C1 segment of cervical spinal cord (tissue), 14 donors: ENCODE measurements at places on chromosomes 12 and 14.
A peak's percentile ranks its signal among the peaks of the same experiment; 100 is the strongest.

DNA sequence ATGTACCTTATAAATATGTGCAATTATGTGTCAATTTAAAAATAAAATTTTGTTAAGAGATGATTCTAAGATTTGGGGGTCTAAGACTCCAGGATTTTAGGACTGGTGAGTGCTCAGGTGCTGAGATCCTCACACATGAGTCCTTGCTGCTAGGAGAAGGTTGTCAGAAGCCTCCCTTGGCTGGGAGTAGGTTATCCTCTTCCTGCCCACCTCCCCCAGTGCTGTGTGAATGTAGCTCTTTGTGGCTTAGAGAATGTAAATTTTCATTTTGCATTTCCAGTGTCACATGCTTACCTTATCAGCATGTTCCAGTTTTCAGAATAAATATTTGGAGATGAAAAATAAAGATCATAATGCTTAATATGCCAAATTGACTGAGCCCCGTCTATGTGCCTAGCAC lies 114.2 kb upstream of the MDM1 start:
- no peak for DNase-seq

DNA sequence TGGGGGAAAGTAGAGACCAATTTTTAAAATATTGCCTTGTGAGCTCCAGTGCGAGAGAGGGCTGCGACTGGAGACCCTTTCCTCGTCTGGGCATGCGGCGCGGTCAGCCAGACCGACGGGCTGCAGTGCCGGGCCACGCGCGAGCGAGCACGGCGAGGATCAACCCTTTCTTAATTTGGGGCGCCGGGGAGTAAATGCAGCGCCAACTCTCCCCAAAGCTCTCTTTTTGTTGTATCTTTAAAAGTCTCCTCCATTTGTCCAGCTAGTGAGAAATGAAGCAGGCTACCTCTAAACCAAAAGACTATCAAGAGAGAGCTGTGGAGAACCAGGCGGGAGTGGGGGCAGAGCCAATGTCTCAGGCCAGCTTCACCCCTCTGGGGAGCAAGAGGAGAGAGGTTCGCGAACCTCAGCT lies 1.4 kb downstream of the SIX1 start:
- DNase-seq, result no peak

- no peak for DNase-seq
Measured at GRCh38 chr12:72511498-72511897, 239.3 kb downstream of the TRHDE start.

DNA sequence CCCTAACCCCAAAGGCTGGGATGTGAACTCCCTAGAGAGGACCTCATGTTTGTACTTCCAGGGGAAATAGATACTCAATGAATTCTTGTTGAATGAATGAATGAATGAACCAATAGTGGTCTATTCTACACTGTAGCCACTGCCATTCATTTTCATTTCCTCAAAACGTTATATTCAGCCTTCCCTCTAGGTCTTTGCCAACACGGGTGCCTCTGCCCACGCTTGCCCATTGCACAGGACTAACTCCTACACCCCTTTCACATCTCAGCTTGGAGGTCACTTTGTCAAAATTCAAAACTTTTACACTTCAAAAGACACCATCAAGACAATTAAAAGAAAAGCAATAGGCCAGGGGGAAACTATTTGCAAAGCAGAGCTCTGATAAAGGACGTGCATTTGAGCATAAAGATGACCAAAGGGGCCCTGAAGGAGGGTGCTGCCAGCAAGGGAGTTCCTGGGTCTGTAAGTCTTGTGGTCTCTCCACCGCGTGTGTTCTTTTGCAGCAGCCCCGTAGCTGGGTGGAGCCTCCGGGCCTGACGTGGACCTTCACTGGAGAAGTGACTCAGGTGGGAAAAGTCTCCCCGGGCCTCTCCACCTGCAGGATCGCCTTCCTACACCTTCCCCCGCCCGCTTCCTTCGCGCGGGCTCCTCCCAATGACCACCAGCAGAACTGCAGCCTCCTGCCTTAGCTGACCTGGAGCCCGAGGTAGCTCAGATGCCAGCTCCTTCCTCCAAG lies 31.5 kb downstream of the TMEM63C start:
- no peak for DNase-seq

DNA sequence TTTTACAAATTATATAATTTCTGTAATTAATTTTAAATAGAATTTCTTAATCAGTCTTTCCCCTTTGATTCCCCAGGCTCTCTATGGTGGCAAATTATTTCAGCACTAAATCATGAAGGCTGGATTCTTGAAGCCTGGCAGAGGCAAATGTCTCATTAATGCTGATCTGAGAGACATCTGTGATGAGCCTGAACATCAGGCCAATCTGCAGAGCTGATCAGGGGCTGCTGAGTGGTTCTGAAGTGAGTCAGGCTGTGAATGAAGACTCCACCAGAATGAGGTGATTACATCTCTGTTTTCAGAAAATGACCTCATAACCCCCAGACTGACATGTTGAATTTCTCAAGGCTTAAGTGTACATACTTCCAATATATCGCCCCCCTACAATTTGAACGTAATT lies 124.2 kb upstream of the MIS18BP1 start:
- DNase-seq, result no peak

DNA sequence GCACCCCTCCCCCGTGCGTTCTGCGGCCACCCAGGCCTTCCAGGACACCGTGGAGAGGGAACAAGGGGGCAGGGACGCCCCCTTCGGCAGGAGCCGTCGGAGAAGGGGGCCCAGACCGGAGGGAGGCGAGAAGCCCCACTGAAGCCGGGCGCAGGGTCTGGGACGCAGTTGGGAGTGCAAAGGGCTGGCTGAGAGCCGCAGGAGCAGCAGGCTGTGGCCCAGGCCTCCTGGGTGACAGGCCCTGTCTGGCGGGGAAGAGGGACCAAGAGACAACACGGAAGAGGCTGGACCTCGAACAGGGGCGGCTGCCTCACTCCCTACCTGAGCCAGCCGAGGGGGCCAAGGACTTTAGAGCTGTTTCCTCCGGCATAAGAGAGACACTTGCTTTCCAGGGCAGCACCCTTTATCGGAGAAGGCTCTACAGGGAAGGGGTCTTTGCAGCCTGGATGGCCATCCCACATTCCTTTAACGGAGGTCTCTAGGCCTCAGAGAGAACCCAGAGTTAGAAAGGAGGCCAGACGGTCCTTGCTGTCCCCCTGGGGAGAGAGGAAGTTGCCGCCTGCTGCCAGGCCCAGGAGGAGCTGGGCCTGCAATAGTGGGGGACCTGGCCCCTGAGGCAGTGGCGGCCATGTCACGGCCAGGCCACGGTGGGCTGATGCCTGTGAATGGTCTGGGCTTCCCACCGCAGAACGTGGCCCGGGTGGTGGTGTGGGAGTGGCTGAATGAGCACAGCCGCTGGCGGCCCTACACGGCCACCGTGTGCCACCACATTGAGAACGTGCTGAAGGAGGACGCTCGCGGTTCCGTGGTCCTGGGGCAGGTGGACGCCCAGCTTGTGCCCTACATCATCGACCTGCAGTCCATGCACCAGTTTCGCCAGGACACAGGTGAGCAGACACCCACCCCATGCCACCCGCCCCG lies 1.3 kb downstream of the DTX1 start:
- DNase-seq, result no peak

DNA sequence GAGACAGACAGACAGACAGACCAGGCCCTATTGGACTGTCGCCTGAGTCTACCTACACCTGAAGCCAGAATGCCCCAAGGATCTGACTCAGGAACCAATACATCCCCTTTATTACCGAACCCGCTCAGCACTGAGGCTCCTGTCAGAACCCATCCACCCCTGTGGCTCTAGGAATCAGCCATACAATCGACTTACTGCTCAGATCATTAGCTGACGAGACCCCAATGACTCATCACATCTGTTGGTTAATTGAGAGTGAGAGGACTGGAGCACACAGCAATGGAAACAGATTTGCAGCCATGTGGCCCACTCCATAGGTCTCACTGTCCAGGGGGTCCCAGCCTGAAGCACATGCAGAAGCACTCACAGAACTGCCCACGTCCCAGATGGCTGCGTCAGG lies 15.2 kb downstream of the ITPK1 start:
- DNase-seq, result no peak

DNA sequence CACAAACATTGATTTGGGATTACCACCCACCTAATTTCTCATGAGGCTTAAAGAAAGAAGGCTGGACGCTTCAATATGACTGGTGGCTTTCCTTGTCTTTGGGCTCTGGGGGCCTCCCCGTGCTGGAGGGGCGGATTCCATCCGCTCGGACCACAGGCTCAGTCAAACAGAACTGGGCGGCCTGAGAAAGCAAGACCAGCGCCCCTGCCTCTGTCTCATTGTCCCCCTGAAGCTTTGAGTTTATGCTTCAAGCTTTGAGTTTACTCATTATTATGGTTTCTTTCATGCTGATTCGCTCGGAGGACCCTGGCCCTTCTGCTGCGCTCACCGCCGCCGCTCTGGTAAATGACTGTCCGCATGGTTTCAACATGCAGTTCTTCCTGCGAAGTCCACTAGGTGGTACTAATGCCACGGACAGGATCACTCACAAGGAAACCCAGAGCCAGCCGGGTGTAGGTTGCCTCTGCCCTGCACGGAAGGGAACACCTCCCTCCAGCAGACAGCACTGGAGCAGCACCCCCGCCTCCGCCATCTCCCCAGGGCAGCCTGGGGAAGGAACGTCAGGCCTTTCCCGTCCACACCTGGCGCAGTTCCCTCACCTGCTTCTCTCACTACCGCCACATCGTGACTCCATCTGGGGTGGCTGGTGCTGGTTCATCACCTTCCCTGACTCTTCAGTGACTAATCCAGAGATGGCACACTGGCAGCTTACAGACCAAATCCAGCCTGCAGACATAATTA lies 13.2 kb upstream of the TIGAR start:
- DNase-seq, result peak; percentile 84

- no peak for DNase-seq
Measured at GRCh38 chr14:33201116-33201515, 262.4 kb downstream of the NPAS3 start.

GRCh38 chr14:26621807-26622560 lies 24.2 kb upstream of the NOVA1 start:
- no peak for DNase-seq

DNA sequence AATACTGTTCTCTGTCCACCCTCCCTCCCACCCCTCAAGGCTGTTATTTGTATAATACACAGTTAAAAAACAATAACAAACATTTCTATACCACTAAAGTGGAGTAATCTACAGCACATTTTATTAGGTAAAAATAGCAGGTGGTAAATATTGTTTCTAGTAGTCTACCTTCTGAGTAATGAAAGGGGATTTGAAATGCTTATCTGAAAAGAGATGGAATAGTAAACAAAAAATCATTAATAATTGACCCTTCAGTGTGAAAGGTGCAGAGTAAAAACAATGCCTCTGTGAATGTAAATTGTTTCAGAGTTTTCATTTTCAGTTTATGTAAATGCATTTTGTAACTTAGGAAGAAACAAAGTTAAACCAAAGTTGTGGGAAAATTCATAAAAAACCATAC lies 321.2 kb downstream of the SLC16A7 start:
- no peak for DNase-seq

DNA sequence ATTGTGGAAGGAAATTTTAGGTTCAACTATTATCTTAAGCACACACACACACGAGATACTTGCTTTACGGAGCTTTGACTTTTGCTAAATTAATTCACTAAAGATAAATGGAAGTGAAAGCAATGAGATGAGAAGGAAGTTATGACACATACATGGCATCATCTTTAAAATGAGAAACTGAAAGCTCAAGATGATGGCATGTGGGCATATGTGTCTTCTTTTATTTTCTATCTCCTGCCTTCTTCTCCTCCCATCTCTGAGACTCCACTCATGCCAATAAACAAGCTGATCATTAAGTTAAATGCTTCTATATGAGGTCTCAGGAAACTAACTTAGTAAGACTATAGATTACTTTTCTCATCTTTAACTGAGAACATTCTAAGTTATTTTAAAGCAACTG lies 216.7 kb downstream of the MED13L start:
- DNase-seq, result no peak

DNA sequence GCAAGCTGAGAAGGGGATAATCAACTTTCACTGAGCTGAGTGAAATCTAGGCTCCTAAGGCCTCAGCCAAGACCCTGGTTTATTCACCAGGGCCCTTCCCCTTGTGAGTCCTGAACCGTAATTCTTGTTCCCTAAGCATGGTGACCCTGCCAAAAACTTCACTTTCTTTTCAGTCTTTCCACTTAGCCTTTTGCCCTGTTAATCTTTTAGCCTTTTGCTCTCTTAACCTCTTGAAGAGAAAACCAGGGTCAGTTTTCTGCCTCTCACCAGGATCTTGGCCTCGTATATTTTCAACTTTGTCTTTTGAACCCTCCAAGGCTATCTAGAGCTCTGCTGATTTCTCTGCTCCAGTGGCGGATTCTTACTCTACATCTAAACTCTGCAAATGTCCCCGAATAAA lies 191.0 kb downstream of the PELI2 start:
- DNase-seq, result no peak

DNA sequence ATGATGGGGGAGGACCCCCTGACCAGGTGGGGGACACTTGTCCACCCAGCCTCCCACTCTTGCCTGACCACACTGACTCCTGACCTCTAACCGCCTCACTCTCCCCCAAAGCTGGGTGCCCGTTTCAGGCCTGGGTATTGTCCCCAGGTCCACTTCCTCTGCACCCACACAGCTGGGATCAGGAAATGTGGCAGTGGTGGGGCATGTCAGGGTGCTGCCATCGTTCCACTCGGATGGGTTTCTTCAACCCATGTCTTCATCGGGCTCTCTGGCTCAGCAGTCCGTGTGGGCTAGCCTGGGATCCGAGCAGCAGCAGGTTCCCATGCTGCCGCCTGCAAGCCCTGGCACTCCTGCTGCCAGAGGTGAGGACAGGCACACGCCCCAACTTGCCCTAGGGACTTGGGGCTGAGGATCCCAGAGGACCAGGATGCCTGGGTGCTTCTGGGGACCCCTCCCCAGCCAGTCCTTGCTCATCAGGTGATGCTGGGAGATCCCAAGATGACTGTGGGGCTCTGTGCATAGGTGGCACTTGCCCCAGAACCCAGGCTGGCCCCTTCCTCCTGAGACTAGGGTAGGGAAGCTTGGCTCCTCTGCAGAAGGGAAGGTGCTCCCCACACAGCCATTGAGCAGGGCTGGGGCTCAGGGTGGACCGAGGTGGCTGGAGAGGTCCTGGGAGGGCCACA lies 2.9 kb upstream of the CLBA1 start:
- DNase-seq, result no peak

- DNase-seq, result no peak
Measured at GRCh38 chr14:51697848-51698247, 46.1 kb downstream of the FRMD6 start.

- DNase-seq, result no peak
Measured at GRCh38 chr12:43362910-43363694, 188.9 kb downstream of the ADAMTS20 start.

DNA sequence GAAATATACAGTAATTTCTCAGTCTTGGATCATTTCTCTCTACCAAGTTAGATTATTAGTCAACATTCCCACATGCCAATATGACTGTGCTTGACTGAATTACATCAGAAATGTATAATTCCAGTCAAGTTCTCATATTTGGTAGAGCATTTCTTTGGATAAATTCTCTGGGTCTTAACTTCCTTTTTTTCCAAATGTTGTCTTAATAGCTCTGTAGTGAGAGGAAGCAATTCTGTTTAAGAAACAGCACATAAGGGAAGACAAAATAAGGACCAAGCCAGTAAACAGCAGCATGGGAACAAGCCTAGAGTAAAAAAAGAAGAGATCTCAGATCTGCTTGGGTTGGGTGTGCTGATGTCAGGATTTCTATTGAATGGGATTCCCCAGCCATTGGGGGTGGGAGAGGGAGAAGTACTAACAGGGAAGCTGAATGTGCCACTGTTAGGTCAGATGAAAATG lies 14.2 kb upstream of the DYRK2 start:
- DNase-seq, result no peak
